ENCODE measurements at places on chromosomes 6 and 20.
A peak's percentile ranks its signal among the peaks of the same experiment; 100 is the strongest.

DNA sequence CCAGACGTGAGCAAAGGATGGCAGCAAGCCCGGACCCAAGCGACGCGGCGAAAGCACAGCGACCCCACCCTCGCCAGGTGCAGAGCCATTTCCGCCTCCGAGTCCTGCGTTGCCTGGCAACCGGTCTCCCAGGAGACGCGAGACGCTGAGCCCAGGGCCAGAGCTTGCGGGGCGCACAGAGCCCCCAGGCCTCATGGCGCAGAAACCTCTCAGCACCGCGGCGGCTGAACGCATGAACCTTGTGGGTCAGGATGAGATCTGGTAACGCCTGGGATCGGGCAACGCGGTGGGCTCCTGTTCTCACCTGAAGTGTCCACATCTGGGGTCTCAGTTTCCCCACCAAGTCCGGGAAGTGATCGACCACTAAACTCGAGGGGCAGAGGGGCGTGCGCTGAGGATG is 77.7 kb downstream of the ANKRD60 start:
- no peak for DNase-seq

DNA sequence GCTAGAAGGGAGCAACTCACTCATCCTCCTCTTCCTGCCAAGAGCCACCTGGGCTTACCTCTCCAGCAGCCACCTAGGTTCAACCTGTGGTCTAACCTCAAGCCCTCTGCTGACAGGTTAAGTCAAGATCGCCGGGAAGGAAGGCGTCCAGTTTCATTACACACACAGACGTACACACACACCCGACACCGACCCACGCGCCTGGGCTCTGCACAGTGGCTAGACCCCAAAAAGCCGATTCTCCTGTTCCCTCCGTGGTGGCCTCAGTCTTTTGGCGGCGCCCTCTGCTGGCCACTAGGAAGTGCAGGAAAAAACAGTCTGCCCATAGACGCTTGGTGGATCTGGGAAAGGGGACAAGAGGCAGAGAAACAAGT is 52.8 kb downstream of the MRPL14 start:
- peak; percentile 68 for DNase-seq

DNA sequence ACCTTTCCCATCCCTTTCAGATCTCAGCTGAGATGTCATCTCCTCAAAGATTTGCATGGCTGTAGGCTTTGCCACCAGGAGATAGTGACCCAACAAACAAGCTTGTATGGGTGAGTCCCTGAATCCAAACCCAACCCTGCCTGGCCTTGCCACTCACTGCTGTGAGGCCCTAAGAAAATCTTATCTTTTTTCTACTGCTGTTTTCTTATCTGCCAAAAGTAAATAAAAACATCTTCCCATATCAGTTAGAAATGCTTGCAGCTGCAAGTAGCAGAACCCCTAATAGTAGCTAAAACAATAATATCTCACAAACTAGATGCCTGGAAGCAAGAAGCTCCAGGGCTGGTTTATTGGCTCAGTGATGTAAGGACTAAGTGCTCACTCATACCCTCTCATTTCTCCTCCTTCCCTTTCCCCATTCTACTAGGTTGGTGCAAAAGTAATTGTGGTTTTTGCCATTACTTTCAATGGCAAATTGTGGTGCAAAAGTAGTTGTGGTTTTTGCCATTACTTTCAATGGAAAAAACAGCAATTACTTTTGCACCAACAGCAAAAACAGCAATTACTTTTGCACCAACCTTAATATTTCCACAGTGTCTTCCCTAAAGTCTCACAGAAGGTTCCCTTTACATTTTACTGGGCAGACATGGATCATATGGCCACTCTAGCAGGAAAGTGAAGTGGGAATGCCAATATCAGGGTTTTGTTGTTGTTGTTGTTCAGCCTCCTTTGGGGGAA is 56.7 kb upstream of the PSMF1 start:
- DNase-seq: no peak

GRCh38 chr6:134247231-134247833 is 70.6 kb downstream of the SGK1 start:
- DNase-seq: peak; percentile 28

GRCh38 chr20:34010405-34010931 is 16.8 kb downstream of the RALY start:
- no peak for DNase-seq

All from activated CD8-positive, alpha-beta memory T cell treated with anti-CD3 and anti-CD28 coated beads for 48 hours (primary cell).